ENCODE measurements at places on chromosomes 3 and 15. TPM values are rescaled to one million over a fixed set of nuclear protein-coding genes. Genes with fewer than 3 reads are reported as not detected.

GRCh38 chr3:141323936-141324704 is 44.2 kb upstream of the ZBTB38 start:
- no peaks in the 10 kb centered on the region for H3K27me3 ChIP-seq
- 0 out of 2 replicates have a peak, but pooled peaks cover 5% of the 10 kb centered on the region for H3K4me1 ChIP-seq
- no peaks in the 10 kb centered on the region for H3K36me3 ChIP-seq
- no peak for DNase-seq

- H3K27me3 ChIP-seq = no peaks in the 10 kb centered on the region
- H3K27ac ChIP-seq = no peak overlapping the region
- H3K4me3 ChIP-seq = no peak overlapping the region
- H3K4me1 ChIP-seq = no peaks in the 10 kb centered on the region
- no peaks in the 10 kb centered on the region for H3K36me3 ChIP-seq
Observed at GRCh38 chr15:79027532-79028410, 62.8 kb downstream of the RASGRF1 start.

DNA sequence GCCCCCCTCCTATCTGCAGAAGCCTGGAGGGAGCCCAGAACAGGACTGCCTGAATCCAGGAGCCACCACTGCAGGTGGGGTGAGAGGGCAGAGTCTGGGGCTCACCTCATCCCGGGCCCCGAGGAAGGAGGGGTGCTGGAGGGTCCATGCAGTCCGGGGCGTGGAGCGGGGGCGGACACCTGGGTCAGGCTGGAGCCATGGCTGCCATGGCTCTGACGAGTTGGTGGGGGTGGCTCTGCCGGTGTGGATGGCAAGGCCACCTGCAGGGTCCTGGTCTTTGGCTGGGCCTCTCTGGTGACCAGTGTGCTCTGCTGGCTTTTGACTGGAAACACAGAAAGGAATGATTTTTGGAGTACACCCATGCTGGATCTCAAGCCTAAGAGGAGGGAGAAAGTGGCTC is 47.4 kb downstream of the DZIP1L start:
- H3K27ac ChIP-seq = no peak overlapping the region
- H3K27me3 ChIP-seq = no peaks in the 10 kb centered on the region
- DNase-seq = no peak
- no peaks in the 10 kb centered on the region for H3K4me1 ChIP-seq

SLC30A4 gene
- 1.4 TPM for total RNA-seq

- DNase-seq = no peak
- H3K27me3 ChIP-seq = no peaks in the 10 kb centered on the region
- H3K4me1 ChIP-seq = peaks cover 10% of the 10 kb centered on the region
- H3K36me3 ChIP-seq = peaks cover 4% of the 10 kb centered on the region
- H3K27ac ChIP-seq = no peak overlapping the region
Observed at GRCh38 chr15:85389306-85389650, 8.9 kb downstream of the AKAP13 start.

- peaks cover 8% of the 10 kb centered on the region for H3K4me1 ChIP-seq
- no peaks in the 10 kb centered on the region for H3K36me3 ChIP-seq
- no peak overlapping the region for H3K27ac ChIP-seq
- no peaks in the 10 kb centered on the region for H3K27me3 ChIP-seq
- no peak for DNase-seq
- no peak overlapping the region for H3K4me3 ChIP-seq
Observed at GRCh38 chr15:85456798-85457197, 76.4 kb downstream of the AKAP13 start.

- H3K36me3 ChIP-seq = no peaks in the 10 kb centered on the region
- no peak overlapping the region for H3K27ac ChIP-seq
- DNase-seq = no peak
- no peak overlapping the region for H3K4me3 ChIP-seq
- peaks cover 47% of the 10 kb centered on the region for H3K4me1 ChIP-seq
Observed at GRCh38 chr15:25901811-25902605, 38.9 kb upstream of the ATP10A start.

DNA sequence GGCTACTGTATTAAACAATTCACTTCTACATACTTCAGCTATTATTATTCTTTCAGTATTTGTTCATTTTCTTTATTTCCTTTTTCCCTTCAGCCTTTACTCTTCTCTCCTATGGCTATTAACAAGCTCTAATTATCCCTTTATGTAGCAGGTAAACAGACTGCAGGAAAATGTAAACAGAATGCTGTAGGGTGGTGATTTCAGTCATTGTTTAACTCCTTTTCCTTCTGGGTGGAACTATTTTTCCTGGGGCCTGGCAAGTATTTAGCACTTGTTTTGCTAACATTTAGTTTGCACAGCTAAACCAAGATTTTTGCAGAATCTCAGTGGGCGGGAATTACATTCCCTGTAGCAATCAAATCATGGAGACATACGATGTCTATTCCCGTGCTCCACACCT is 14.4 kb downstream of the RARB start:
- no peak overlapping the region for H3K4me3 ChIP-seq
- peaks cover 26% of the 10 kb centered on the region for H3K27me3 ChIP-seq
- no peak for DNase-seq
- H3K27ac ChIP-seq = no peak overlapping the region
- no peaks in the 10 kb centered on the region for H3K36me3 ChIP-seq

GRCh38 chr3:134084242-134084950 is 54.7 kb upstream of the SLCO2A1 start:
- H3K4me1 ChIP-seq = peaks cover 15% of the 10 kb centered on the region
- H3K27ac ChIP-seq = no peak overlapping the region
- no peak for DNase-seq
- no peaks in the 10 kb centered on the region for H3K27me3 ChIP-seq
- H3K36me3 ChIP-seq = no peaks in the 10 kb centered on the region
- no peak overlapping the region for H3K4me3 ChIP-seq

- H3K27ac ChIP-seq = no peak overlapping the region
- no peak for DNase-seq
- H3K27me3 ChIP-seq = no peaks in the 10 kb centered on the region
- no peak overlapping the region for H3K4me3 ChIP-seq
- no peaks in the 10 kb centered on the region for H3K4me1 ChIP-seq
Observed at GRCh38 chr3:7875925-7876324, 625.7 kb upstream of the LMCD1 start.

DNA sequence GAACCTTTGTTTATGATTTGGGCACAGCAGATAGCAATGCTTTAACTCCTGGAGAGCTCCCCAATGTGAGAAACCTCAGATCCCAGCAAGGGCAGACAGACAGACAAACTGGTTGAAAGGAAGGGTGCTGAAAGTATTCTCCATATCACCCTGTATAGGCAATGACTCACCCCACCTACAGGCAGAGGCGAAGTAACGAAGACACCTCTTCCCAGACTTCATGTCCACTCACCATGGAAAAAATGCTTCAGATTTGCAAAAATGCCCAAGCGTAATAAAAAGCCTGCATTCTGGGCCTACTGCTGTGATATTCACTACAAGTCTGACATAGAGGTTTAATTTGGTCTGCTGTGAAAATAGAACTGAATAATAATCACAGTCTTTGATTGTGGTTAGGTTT is 50.5 kb downstream of the THBS1 start:
- no peaks in the 10 kb centered on the region for H3K36me3 ChIP-seq
- H3K4me1 ChIP-seq = peaks cover 35% of the 10 kb centered on the region
- peak; percentile 37 for DNase-seq
- H3K27ac ChIP-seq = no peak overlapping the region

SERINC4 gene
- total RNA-seq = not detected

GRM7 gene
- not detected for total RNA-seq

- DNase-seq = no peak
- H3K4me1 ChIP-seq = no peaks in the 10 kb centered on the region
- peaks cover 7% of the 10 kb centered on the region for H3K27me3 ChIP-seq
- no peaks in the 10 kb centered on the region for H3K36me3 ChIP-seq
- H3K4me3 ChIP-seq = no peak overlapping the region
Observed at GRCh38 chr15:60961541-60962485, 267.3 kb downstream of the RORA start.

Data from PC-3 (cell line).